Smooth muscle cell of the umbilical artery (primary cell): ENCODE measurements at places on chromosomes 1 and 21. TPM values are rescaled to one million over a fixed set of nuclear protein-coding genes. Genes with fewer than 3 reads are reported as not detected.

The CAPN8 gene
- not detected in 2 replicates for total RNA-seq

The BTG2 gene
- 14.6 and 17.5 TPM in 2 replicates for total RNA-seq

The SPRR5 gene
- not detected in 2 replicates for total RNA-seq

The AUNIP gene
- total RNA-seq: 0.30 and 1.8 TPM in 2 replicates

The TSEN15 gene
- total RNA-seq: 32.4 and 37.4 TPM in 2 replicates

The CHIA gene
- total RNA-seq: under 0.01 TPM in 1 of 2 replicates, not detected in the other

The ATP5IF1 gene
- total RNA-seq: 80.8 and 118 TPM in 2 replicates

The TLCD4 gene
- total RNA-seq: 0.28 and 0.30 TPM in 2 replicates

The ARMH1 gene
- total RNA-seq: 0.59 and 1.2 TPM in 2 replicates

The CELA2A gene
- not detected in 2 replicates for total RNA-seq

The OR2T33 gene
- not detected in 2 replicates for total RNA-seq

The RNF2 gene
- total RNA-seq: 33.3 and 61.3 TPM in 2 replicates

The TMEM54 gene
- total RNA-seq: 31.5 and 37.3 TPM in 2 replicates

The AMY1C gene
- not detected in 2 replicates for total RNA-seq

The BACH1 gene
- total RNA-seq: 72.8 and 132 TPM in 2 replicates
